ENCODE measurements at places on chromosomes 16 and 17.

GRCh38 chr16:768428-768827, 7.9 kb downstream of the MSLN start:
- DNase-seq, result no peak

GRCh38 chr17:56514264-56514663, 79.2 kb upstream of the NOG start:
- DNase-seq, result no peak

- DNase-seq, result no peak
Observed at GRCh38 chr17:5784791-5785190, 200.5 kb upstream of the NLRP1 start.

DNA sequence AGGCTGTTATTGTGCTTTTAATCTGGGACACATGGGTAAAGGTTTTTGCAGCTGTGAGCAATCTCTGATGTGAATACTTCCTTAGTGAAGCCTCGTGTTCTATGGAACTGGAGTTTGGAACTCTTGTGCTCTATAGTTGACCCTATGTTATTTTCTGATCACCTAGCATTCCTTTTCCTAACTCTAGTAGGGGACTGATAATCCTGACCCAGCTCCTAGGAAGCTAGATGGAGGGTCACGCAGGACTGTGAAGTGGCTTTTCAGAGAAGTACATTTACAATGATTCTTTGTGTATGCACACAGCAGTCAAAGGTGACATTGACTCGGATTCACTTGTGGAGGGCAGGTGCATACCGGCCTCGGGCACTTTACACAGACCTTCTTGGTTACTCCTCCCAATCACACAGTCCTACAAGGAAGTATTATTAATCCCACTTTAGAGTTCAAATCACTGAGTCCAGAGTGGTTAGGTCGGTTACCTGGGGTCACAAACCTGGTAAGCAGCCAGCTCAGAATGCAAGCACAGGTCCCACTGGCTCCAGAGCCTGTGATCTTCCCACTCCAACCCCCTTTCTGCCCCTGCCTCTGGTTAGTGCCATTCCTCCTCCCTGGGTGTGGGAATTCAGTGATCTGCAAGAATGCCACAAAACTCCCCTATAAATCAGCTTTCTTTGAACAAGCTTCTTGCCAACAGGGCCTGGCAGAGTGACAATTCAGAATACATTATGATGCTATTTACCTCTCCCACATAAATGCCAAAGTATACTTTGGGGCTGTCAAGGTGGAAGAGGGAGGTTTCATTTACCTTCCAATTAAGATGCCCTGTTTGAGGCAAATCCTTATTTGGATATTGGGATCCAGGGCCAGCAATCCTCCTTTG, 7.1 kb downstream of the CHD9NB start:
- no peak for DNase-seq

GRCh38 chr16:79685871-79686270, 85.3 kb upstream of the MAF start:
- no peak for DNase-seq

GRCh38 chr16:49649013-49649765, 206.7 kb downstream of the ZNF423 start:
- DNase-seq, result no peak

DNA sequence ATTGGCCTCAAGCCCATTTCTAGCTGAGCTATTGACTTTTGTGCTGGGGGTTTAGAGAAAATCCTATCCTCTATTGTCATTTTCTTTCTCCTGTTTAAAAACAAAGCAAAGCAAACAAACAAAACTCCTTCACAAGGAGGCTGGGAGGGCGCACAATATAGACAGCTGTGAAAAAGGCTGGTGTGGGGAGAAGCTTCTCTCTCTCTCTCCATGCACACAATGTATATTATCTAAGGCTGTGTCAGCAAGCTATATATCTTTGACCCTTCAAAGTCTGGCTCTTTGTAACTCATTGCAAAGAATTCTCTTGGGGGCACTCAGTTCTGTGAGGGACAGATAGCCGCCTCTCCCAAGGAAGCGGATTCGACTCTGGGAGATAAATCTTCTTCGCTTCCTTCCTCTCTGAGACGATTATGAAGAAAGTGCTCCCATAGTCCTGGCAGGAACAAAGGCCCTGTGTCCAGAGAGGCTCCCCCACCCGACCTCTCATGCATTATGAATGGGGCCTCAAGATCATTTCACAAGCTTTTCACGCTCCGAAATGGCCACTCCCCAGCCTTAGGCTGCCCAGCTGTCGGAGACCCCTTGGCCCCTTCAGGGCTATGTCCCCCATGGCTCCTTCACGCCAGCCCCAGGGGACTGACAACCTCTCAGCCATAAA, 33.2 kb upstream of the MEAK7 start:
- no peak for DNase-seq

- DNase-seq, result peak; percentile 53
Observed at GRCh38 chr17:60036796-60037677, 41.7 kb downstream of the HEATR6 start.

DNA sequence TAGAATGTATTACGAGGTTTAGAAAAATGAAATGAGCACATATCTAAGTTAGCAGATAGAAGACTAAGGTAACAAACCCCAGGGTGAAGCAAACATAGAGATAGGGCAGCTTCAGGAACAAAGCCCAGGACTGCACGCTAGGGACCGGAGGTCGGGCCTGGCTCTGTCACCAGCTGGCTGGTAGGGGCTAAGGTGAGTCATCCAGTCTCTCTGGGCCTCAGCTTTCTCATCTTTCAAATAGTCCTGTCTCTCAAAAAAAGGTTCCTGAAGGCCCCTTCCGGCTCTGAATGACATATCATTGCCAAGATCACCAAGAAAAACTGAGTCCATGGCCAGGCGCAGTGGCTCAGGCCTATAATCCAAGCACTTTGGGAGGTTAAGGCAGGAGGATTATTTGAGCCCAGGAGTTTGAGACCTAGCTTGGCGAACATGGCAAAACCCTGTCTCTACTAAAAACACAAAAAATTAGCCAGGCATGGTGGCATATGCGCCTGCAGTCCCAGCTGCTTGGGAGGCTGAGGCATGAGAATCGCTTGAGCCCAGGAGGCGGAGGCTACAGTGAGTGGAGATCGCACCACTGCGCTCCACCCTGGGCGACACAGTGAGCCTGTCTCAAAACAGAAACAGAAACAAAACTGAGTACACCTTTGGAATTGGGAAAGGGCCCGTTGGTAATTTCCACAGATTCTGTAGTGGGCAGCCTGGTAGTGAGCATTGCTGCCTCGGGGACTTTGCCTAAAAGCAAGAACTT, 26.0 kb downstream of the PKD1L3 start:
- no peak for DNase-seq

GRCh38 chr17:76789235-76789788, 51.4 kb downstream of the MFSD11 start:
- no peak for DNase-seq

- DNase-seq, result no peak
Observed at GRCh38 chr16:85994492-85995490, 95.8 kb downstream of the IRF8 start.

GRCh38 chr16:58773870-58774269, 39.8 kb upstream of the GOT2 start:
- DNase-seq, result no peak

- no peak for DNase-seq
Observed at GRCh38 chr16:57801098-57801808, 1.0 kb downstream of the KIFC3 start.

GRCh38 chr17:50533720-50534148, 1.2 kb downstream of the EPN3 start:
- no peak for DNase-seq

DNA sequence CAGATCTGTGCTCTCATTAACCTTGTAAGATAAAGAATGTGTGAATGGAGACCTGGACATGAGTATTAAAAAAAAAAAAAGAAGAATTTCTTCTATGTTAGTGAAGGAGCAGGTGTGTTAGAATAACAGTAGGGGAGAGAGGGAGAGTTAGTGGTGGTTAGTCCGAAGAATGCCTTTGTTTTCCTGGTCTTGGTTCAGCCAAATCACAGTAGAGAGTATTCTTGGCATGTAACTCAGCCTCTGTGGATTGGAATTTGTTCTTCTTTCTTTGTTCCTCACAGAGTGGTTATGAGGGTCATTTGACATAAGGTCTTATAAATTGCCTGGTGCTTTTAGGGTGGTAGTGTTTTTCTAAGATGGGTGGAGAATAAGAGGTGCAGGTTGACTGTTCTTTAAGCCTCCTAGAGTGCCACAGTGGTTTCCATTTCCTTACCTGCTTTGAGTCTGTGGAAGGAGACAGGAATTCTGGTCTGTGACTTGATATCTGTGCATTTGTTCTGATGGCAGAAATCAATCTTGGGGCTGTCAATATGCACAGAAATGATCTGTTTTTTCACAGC, 17.6 kb downstream of the NUP93 start:
- no peak for DNase-seq

DNA sequence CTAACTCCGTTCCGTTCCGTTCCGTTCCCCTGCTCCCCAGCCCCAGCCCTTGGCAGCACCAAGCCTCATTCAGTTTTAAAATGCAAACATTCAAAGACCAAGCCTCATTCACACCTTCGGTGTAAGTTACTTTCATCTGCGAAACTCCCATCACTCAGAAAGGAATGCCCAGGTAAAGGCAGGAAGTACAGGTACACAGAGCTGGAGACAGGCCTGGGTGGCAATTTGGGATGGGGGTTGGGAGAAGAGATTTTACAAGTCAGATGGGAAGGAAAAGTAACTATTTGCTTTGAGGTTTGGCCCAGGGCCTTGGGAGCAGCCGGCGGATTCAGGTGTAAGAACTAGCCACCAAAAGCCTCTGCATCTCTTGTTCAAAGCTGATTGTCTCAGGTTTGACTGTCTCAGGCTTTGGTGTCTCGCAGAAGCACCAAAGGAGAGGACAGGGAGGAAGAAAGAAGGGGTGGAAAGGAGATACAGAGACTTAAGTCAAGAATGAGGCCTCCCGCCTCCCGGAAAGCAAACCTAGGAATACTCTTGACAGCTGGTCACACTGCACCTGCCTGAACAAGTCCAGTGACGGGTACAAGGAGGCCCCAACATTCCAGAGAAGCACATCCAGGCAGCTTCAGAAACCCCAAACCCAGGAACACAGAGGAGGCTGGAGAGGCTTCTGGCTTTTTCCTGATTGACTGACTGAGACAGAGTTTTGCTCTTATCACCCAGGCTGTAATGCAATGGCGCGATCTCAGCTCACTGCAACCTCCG, 54.7 kb downstream of the NXN start:
- no peak for DNase-seq

GRCh38 chr17:15446036-15446435, 21.4 kb downstream of the CDRT4 start:
- DNase-seq, result no peak

- peak; percentile 16 for DNase-seq
Observed at GRCh38 chr16:79628501-79628975, 28.0 kb upstream of the MAF start.

DNA sequence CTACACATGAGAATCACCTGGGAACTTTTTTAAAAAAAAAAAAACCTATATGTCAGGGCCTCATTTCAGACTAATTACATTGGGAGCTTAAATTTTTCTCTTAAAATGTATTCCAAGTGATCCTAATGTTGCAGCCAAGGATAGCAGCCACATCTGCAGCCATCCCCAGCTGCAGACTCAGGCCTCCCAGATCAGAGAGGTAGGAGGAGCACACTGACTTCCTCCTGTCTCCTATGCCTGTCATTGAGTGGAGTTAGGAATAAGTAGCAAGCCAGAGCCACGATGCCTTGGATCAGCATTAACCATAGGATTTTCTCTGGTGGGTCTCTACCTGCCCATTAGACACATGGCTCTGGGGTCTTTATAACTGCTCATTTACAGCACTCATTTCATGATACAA, 463.5 kb downstream of the HS3ST4 start:
- no peak for DNase-seq

GRCh38 chr17:47669081-47669480, 19.4 kb downstream of the KPNB1 start:
- no peak for DNase-seq

Data from stimulated activated CD4-positive, alpha-beta T cell treated with anti-CD3 and anti-CD28 coated beads, Interleukin-15, amount 100 ng/mL, for 1 hour (primary cell).